ENCODE measurements at places on chromosomes 4 and X. TPM values are rescaled to one million over a fixed set of nuclear protein-coding genes. Genes with fewer than 3 reads are reported as not detected.

CFP gene
- total RNA-seq = 3.2 TPM

BRS3 gene
- total RNA-seq = not detected

OTUD6A gene
- total RNA-seq = not detected

ANXA10 gene
- not detected for total RNA-seq

S100P gene
- 7.8 TPM for total RNA-seq

ZNF732 gene
- total RNA-seq = 0.19 TPM

FAM9B gene
- not detected for total RNA-seq

SPANXN3 gene
- not detected for total RNA-seq

P2RY8 gene
- 1.4 TPM for total RNA-seq

UGT2B17 gene
- not detected for total RNA-seq

SPIN2A gene
- 0.67 TPM for total RNA-seq

MAGEE2 gene
- total RNA-seq = not detected

CSAG3 gene
- not detected for total RNA-seq

USP51 gene
- total RNA-seq = 2.0 TPM

TMEM31 gene
- total RNA-seq = not detected

BST1 gene
- 19.3 TPM for total RNA-seq

LEF1 gene
- total RNA-seq = 3.0 TPM

CXCL13 gene
- 1.2 TPM for total RNA-seq

XAGE1A gene
- not detected for total RNA-seq

HTRA3 gene
- 104 TPM for total RNA-seq
